ENCODE measurements at places on chromosomes 6 and 20.

GRCh38 chr6:53728570-53729194 is 63.1 kb upstream of the KLHL31 start:
- no peak for DNase-seq

DNA sequence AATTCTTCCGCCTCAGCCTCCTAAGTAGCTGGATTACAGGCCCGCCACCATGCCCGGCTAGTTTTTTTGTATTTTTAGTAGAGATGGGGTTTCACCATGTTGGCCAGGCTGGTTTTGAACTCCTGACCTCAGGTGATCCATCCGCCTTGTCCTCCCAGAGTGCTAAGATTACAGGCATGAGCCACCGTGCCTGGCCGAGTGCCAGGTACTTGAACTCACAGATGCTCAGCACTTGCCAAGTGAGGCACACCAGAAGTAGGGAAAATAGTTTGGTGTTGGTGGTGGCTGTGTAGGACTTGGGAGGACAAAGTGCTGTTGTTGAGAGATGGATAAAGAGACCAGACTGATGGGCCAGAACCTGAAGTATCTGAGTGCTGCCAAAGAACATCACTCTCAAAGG is 40.0 kb upstream of the MBOAT1 start:
- no peak for DNase-seq

- DNase-seq, result no peak
Observed at GRCh38 chr6:29491574-29491973, 3.8 kb upstream of the MAS1L start.

DNA sequence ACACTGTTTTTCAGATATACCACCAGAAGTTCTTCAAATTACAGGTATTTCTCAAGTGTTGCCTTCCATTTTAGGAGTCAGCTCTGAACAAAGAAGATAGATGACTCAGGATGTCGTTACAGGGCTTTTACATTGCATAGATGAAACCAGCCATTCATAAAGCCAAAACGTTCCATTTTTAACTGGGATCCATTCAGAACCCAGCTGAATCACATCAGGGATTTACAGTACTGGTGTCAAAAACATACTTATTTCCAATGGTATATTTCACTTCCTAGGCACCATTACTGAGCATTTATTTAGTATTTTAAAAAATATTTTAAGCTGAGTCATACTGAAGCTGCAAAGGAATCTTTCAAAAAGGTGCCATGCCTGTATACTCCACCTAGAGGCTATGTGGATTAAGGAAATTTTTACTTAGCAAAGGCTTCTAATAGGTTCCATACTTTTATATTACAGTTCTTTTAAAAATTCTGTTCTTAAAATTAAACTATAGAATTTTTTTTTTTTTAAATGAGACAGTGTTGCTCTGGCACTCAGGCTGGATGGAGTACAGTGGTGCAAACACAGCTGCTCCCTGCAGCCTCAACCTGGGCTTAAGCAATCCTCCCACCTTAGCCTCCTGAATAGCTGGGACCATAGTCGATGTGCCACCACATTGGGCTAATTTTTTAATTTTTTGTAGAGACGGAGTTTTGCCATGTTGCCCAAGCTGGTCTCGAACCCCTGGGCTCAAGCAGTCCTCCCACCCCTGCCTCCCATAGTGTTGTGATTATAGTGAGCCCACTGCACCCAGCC is 2.6 kb downstream of the ASF1A start:
- no peak for DNase-seq

Measured in cortex of kidney (tissue), 1 donor.